ENCODE measurements at places on chromosomes 12 and 14. TPM values are rescaled to one million over a fixed set of nuclear protein-coding genes. Genes with fewer than 3 reads are reported as not detected.

The FLRT2 gene
- under 0.01 TPM for total RNA-seq

The CABP1 gene
- not detected for total RNA-seq

The CLEC1B gene
- 14.2 TPM for total RNA-seq

The SERPINA1 gene
- 453 TPM for total RNA-seq

The AHNAK2 gene
- total RNA-seq: 0.10 TPM

Data from mononuclear cell (primary cell).